ENCODE measurements at places on chromosomes 3 and 15. TPM values are rescaled to one million over a fixed set of nuclear protein-coding genes. Genes with fewer than 3 reads are reported as not detected.

ALDH1L1 gene
- total RNA-seq = 0.76 TPM

HGD gene
- total RNA-seq = 22.1 TPM

TMEM212 gene
- total RNA-seq = not detected

PIK3R4 gene
- total RNA-seq = 19.8 TPM

GOLGA8Q gene
- total RNA-seq = 0.22 TPM

GMPPB gene
- 14.4 TPM for total RNA-seq

NOX5 gene
- total RNA-seq = 0.30 TPM

SENP8 gene
- 1.8 TPM for total RNA-seq

KBTBD13 gene
- not detected for total RNA-seq

MASP1 gene
- total RNA-seq = not detected

UNC13C gene
- not detected for total RNA-seq

SEMA6D gene
- not detected for total RNA-seq

NRG4 gene
- 1.3 TPM for total RNA-seq

ZWILCH gene
- total RNA-seq = 31.5 TPM

THRB gene
- 1.7 TPM for total RNA-seq

FETUB gene
- 0.10 TPM for total RNA-seq

COL8A1 gene
- total RNA-seq = not detected

SLC22A14 gene
- 0.07 TPM for total RNA-seq

EXD1 gene
- total RNA-seq = not detected

PLA2G4E gene
- not detected for total RNA-seq

FEZF2 gene
- not detected for total RNA-seq

CHRM5 gene
- total RNA-seq = not detected

CELF6 gene
- total RNA-seq = 0.10 TPM

TMEM108 gene
- not detected for total RNA-seq

PCSK6 gene
- total RNA-seq = 10.2 TPM

CHAC1 gene
- total RNA-seq = 8.2 TPM

SLC22A13 gene
- not detected for total RNA-seq

CPNE4 gene
- total RNA-seq = 4.9 TPM

HDC gene
- total RNA-seq = 0.08 TPM

CDCP1 gene
- total RNA-seq = 8.1 TPM

ANKRD63 gene
- total RNA-seq = 0.40 TPM

BRK1 gene
- 170 TPM for total RNA-seq

SHF gene
- 0.70 TPM for total RNA-seq

SLC24A5 gene
- total RNA-seq = not detected

HRG gene
- not detected for total RNA-seq

SEMA5B gene
- total RNA-seq = 0.33 TPM

BBX gene
- 18.0 TPM for total RNA-seq

SCG5 gene
- total RNA-seq = 1.9 TPM

PFKFB4 gene
- total RNA-seq = 12.3 TPM

SNX33 gene
- total RNA-seq = 14.5 TPM

NR2E3 gene
- 0.19 TPM for total RNA-seq

HMCES gene
- total RNA-seq = 39.6 TPM

SOX14 gene
- total RNA-seq = not detected

CPNE9 gene
- total RNA-seq = 0.17 TPM

PP2D1 gene
- total RNA-seq = not detected

FSTL1 gene
- 76.1 TPM for total RNA-seq

CSTA gene
- 1.3 TPM for total RNA-seq

TTLL13 gene
- total RNA-seq = 0.12 TPM
